Thoracic aorta (tissue), 2 donors: ENCODE measurements at places on chromosomes 5 and 9.

GRCh38 chr9:104798209-104798995 is 34.5 kb downstream of the NIPSNAP3B start:
- DNase-seq, result no peak

DNA sequence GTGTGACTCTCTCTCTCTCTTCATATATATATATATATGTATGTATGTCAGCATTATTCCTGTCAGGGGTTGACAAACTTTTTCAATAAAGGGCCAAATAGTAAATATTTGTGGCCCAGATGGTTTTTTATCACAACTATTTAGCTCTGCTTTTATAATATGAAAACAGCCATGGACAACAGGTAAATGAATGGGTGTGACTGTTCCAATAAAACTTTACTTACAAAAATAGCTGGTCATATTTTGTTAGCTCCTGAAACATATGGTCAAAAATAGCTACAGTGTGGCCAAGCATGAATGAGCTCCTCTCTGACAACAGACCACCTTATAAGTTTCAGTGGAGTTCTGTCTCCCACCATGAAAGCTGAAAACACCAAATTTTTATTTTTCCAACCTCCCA is 21.6 kb downstream of the RAPGEF6 start:
- no peak for DNase-seq

- no peak for DNase-seq
These were observed 3.6 kb downstream of the WNK2 start for GRCh38 chr9:93187574-93187973.

- no peak for DNase-seq
These were observed 673.8 kb downstream of the PRELID2 start for GRCh38 chr5:145161391-145161790.

DNA sequence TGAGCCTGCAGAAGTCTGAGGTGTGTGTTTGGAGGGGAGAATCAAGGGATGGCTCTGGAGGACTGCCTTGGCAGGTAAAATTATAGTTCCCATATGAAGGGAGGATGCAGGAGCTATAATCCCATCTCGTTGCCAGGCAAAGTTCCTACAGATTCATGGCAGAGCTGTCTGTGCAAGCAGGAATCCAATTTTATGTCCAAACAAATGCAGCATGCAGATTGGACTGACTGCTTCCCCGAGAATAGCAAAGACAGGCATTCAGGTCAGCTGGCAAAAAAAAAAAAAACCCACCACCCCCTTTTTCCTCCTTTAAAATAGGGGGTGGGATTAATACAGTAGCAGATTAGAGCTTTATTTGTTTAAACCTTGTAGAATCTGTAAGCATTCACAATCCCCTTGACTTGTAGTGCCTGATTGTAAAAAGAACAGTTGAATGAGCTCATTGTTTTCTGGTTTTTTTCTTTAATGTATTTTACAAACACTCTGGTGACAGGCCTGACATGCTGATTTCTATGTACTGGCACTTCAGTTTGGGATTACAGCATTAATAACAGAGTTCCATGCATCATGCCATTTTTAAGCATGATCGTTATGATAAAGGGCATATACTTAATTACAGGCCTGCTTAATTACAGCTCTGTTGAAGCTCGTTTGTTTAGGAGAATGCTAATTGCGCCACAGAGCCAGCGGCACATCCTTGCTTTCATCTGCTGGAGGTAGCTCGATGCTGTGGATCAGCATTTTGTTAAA is 141.4 kb upstream of the LMX1B start:
- no peak for DNase-seq

GRCh38 chr9:20244271-20244670 is 378.0 kb downstream of the MLLT3 start:
- DNase-seq, result no peak

GRCh38 chr5:55918087-55919035 is 67.2 kb downstream of the IL31RA start:
- no peak for DNase-seq

GRCh38 chr5:83072966-83073365 is 4.2 kb downstream of the TMEM167A start:
- no peak for DNase-seq

- no peak for DNase-seq
These were observed 27.1 kb downstream of the CYSTM1 start for GRCh38 chr5:140202078-140202477.

DNA sequence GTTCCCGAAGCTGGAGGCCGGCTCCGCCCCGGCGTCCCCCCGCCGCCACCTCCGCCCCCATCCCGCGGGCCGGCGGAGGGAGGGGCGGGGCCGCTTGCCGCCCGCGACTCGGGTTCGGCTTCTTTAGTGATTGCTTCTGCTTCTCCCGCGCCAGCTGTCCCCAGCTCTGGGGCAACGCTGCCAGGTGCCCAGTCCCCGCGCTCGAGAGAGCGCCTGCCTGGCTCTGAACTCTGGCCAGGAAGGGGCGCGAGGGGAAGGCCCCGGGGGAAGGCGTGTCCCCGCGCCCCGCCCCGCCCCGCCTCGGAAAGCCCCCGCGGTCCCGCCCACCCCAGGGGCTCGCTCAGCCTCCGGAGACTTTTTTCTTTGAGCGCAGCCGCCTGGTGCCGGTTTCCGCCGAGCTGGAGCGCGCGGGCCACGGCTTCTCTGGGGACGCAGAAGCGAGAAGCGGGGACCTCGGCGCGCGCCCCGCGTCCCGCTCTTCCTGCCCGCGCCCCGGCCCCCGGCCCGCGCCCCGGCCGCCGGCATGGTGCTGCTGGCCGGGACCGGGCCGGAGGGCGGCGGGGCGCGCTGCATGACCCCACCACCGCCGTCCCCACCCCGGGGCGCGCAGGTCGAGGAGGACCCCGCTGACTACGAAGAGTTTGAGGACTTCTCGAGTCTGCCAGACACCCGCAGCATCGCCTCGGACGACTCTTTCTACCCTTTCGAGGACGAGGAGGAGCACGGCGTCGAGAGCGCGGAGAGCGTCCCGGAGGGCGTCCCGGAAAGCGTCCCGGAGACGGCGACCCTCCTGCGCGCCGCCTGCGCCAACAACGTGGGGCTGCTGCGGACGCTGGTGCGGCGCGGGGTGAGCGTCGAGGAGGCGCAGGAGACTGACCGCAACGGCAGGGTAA is at the start of gene ANKRD33B:
ANKRD33B (plus strand) TSS at position 126 of the 893 bp plus-strand sequence; CDS start at position 524, 398 bp downstream.
- no peak for DNase-seq

DNA sequence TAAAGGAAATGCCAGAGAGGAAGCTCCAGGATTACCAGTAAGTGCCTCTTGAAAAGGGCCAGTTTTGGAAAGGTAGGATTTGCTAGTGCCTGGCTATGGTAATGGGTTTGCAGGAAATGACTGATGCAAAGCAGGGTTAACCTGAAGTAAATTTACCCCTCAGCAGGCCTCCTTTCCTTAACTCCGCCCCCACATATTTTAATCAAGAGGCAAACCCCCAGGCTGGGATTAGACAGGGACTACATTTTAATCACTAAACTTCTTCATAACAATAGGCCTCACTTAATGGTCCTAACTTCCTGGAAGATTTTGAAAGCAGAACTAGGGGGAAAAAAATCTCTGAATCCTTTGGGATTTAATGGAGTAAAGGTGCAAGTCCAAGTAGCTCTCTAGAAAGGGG is 10.2 kb upstream of the SLC1A3 start:
- no peak for DNase-seq
